NCI-H146 (cell line): ENCODE measurements at places on chromosomes 13 and 19.

DNA sequence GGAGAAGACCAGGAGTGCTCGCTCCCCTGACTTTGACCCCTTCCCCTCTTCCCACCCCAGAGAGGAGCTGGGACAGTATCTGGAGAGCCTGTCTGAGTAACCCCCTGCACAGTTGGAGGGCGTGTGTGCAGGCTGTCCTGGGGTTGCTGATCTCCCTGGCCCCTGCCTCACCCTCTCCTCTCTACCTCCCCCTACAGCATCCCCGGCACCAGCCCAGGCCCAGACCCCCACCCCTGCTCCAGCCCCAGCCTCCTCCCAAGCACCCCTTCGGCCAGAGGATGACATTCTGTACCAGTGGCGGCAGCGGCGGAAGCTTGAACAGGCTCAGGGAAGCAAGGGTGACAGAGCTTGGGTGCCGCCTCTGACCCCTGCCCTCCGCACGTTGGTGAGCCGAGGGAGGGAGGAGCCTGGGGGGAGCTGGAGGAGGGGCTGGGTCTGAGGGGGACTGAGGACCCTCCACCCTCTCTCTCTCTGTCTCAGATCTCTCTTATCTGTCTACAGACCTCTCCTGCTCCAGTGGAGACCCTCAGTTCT lies 8.7 kb downstream of the PROSER3 start:
- no peak for DNase-seq

GRCh38 chr19:44356383-44357111 lies at the start of gene ZNF112:
TSS of gene ZNF112 (minus strand) at chr19:44356680. CDS start at chr19:44340539, 16,141 bp downstream.
- peak; percentile 97 for DNase-seq

DNA sequence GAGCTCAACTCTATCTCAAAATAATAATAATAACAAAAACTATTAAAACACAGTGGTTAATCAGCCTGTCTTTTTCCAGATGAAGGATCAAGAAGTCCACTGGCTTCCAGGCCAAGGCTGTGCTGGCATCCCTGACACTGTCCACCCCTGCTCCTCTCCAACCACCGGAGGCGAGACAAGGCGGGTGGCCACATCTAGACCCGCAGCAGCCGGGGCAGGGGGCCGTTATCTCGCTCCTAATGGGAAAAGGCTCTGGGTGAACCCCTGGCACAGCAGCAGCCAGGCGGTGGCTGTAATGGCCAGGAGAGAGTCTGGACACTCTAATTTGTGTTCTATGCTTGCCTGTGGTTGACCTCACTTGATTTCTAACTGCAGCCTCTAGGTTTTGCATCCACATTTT lies 158.0 kb upstream of the SOX1 start:
- no peak for DNase-seq

DNA sequence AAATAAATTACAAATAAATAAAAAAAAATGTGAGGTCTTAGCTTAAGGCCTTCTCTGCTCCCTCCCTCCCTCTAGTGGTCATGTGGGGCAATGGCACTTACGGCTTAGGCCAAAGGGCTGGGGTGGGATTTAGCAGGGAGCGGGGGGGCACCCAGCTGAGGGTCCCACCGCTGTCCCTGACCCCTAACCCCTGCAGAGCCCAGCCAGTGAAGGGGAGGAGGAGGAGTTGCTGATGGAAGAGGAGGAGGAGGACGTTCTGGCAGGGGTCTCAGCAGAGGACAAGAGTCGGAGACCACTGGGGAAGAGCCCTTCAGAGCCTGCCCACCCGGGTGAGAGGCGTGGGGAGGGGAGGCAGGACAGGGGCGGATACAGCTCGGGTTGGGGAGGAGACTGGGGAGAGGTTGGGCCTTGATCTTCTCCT lies 9.3 kb downstream of the MPND start:
- DNase-seq: peak; percentile 24

GRCh38 chr13:54536112-54536511 lies 1507.5 kb downstream of the OLFM4 start:
- DNase-seq: peak; percentile 5

- DNase-seq: no peak
Observed at GRCh38 chr13:112831196-112831595, 137.8 kb upstream of the MCF2L start.

GRCh38 chr19:54191011-54191810 lies at the start of gene TSEN34:
TSS of gene TSEN34 (plus strand) at chr19:54191308. CDS start at chr19:54191365, 57 bp downstream.
- peak; percentile 90 for DNase-seq

DNA sequence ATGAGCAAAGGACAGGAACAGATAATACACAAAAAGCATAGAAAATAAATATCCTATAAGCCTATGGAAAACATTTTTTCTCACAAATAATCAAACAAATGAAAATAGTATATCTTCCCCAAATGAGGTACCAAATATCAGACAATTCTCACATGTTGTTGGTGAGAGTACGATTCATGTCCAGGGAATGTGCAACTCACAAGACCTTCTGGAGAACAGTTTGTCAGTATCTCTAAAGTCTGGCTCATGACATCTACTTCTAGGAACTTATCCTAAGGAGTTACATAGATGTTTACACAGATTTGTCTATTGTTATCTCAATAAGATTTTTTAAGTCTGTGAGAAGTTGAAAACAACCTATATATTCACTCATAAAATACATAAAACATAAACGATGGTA lies 80.3 kb upstream of the ARHGEF7 start:
- no peak for DNase-seq

DNA sequence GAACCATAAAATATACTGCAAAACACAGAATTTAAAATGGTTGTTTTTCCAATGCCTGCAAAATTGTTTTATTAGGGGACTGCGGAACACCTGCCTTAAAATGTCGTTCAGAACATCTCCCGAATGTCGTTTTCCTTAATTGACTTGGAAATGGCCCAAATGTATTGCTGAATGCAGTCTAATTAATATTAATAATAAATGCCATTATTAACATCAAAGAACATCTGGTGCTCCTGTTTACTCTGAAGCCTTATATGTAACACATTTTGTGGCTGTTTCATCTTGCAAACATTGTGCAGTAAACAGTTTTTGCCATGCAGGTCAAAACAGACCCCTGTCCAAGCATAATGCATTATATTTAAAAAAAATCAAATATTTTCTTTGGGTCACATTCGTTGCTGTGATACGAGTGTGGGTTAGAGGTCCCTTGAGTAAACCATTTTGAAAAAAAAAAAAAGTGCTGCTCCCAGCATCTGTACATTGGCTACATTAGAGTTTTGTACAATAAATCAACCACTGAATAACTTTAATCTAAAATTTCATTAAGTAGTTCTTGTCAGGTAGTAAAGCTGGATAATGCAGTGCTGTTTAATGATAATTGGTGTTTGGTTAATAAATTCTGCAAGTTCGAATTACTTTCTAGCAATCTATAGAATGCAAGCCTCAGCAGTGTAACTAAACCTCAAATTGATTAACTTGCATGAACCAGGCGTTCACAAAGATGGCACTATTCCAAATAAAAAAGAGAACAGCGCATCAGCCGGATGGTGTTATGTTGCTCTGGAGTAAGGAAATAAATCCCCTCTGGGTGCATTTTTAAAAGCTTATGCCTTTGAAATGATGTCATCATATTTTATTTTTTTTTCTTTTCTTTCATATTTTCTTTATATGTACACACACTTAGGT lies 140.2 kb downstream of the ZNF536 start:
- DNase-seq: no peak

- DNase-seq: no peak
Observed at GRCh38 chr19:1577929-1578618, 9.9 kb upstream of the MEX3D start.

DNA sequence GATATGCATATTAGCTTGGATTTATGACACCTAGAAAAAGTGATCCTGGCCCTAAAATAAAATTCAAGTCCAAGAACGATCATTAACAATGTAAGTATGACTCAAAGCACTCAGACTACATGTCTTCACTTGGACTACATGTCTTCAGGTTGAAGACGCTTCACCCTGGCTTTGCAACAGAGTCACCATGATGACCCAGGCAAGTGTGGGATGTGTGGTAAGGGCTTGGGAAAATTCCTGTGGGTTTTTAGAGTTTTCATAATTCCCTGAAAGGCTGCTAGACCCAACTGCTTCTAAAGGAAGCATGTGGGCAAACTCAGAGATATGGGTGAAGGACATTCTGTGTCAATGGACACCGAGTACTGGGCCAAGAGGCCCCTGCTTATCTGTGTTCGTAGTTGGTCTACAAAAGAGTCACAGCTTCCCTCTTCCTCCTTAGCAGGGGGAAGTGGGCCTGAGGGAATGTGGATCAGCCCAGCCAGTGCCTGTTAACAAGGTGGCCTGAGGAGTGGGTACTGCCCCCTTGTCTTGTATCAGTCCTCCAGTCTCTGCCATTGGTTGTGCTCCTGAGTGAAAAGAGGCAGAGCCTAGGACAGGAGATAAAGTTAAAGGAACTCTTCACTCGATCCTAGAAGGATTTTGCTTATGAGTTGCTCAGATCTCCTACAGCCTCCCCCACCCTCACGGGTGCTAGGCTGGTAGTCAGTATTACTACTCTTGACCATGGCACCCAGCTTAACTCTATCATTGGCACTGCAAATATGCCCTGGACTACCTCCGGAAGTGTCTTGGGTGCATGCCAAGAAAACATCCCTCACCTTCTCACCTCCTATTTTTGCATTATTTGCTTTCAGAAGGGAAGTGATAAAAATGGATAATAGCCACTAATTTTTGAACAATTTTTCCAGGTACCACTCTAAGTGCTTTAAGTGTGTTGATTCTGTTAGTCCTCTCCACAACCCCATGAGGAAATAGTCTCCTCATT lies 406.3 kb downstream of the COG6 start:
- DNase-seq: no peak

DNA sequence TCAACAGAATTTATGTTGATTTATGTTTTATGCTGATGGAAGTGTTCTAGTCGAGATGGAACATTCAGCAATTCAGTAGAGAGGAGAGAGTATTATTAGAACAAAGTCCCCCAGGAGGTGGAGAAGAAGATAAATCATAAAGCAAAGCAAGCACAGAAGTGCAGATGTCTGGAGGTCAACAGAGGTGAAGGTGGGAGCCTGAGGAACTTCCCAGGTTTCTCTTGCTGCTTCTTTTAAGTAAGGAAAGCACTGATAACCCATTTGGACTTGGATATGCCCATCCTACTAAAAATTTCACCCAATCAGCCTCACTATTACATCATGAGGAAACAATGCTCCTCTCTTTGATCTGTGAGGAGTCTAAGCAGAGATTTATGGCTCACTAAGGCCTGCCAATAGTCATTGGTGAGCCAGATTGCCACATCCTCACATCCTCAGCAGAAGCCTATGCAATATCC lies 98.8 kb downstream of the EPSTI1 start:
- DNase-seq: no peak

DNA sequence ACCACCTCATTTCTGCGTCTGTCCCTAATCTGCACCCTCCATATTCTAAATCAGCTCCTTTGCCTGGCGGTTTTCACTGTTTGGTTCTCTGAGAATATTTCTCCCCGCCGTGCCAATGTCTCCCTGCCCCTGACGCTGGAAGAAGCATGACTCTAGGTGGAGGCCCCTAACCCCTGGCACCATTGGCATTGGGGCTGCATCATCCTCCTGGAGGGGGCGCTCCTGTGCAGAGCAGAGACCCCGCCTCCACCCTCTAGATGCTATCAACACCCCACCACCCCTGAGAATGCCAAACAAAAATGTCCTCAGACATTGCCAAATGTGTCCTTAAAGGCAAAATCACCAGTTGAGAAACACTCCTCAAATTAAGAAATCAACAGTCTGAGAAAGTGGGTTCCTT lies 6.5 kb downstream of the ZSCAN5B start:
- DNase-seq: no peak

- no peak for DNase-seq
Observed at GRCh38 chr13:95099541-95099940, 201.7 kb downstream of the ABCC4 start.

- DNase-seq: no peak
Observed at GRCh38 chr13:50513300-50513877, 330.1 kb downstream of the DLEU7 start.

DNA sequence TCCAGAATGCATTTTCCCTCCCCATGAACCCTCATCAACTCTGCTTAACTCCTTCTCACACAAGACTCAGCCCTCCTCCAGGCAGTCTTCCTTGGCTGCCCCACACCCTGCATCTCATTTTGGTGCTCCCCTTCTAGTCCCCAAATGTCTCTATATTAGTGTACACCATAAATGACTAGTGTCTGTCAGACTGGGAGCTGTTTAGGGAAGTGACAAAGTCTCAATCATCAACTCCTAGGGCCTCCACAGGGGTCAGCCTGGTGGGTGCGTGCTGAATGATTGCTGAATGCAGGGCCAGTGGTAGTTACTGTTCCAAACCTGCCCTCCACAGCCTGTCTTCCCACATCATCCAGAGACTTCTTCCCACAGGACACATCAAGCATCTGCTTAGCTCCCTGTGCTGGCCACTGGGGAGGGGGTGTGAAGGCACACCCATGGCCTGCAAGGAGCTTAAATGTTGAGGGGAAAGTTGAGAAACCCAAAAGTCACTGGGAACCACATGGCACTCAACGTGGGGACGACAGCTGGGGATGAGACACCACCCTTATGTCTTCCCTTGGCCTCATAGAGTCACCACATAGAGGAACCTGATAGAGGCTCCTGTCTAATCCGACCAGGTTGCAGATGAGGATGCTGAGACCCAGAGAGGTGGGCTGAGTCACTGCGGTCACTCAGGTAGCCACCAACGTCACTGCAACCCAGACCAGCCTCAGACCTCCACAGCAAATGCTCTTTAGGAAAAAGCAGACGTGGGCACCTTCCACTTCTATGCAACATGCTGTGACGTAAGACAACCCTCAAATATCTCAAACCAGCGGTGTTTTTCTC lies 79.3 kb upstream of the TM9SF2 start:
- DNase-seq: no peak

- DNase-seq: peak; percentile 33
Observed at GRCh38 chr19:58395220-58395978, at the start of gene RNF225. TSS of gene RNF225 (plus strand) at chr19:58395656. CDS start at chr19:58396090, 434 bp downstream.

DNA sequence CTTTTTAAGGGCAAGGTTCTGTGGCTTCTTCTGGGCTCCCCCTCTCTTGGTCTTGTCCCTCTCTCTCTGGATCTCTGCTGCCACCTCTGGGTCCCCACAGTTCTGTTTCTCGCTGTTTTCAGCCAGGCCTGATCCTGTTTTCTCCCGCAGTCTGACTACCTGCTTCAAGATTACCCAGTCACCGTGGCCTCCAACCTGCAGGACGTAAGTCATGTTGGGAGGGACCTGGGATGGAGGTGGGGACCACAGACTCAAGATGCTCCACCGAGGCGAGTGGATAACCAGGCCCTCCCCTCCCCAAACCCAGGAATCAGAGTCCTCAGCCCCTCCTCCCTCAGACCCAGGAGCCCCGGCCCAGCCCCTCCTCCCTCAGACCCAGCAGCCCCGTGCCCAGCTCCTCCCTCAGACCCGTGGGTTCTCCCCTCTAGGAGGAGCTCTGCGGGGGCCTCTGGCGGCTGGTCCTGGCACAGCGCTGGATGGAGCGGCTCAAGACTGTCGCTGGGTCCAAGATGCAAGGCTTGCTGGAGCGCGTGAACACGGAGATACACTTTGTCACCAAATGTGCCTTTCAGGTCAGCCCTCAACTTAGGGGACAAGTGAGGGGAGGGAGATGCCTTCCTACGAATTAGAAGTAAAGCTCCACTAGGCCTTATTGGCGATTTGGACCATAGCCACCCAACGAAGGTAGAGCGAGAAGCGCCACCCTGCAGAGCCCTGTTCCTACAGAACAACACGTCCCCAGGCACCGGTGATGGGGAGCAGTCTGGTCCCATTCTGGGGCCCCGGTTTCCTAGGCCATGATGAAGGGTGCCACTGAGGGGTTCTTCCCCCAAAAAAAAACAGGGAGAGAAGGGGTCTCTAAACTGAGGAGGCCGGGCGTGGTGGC lies 2.2 kb downstream of the FLT3LG start:
- peak; percentile 69 for DNase-seq

GRCh38 chr13:41880966-41881365 lies 79.9 kb downstream of the VWA8 start:
- no peak for DNase-seq

GRCh38 chr19:7293762-7294557 lies at the start of gene INSR:
TSS of gene INSR (minus strand) at chr19:7294414. CDS start at chr19:7293891, 523 bp downstream.
- peak; percentile 80 for DNase-seq
